Cardiac muscle cell (in vitro differentiated cells and primary cell): ENCODE measurements at places on chromosomes 4 and X.

- no peak for DNase-seq
These were observed 17.1 kb upstream of the NKAP start for GRCh38 chrX:119960625-119961024.

- DNase-seq, result no peak
These were observed 424.6 kb downstream of the PABPC4L start for GRCh38 chr4:133776961-133777360.

- DNase-seq, result peak; percentile 20
These were observed 12.4 kb upstream of the ARHGAP6 start for GRCh38 chrX:11678158-11678557.

DNA sequence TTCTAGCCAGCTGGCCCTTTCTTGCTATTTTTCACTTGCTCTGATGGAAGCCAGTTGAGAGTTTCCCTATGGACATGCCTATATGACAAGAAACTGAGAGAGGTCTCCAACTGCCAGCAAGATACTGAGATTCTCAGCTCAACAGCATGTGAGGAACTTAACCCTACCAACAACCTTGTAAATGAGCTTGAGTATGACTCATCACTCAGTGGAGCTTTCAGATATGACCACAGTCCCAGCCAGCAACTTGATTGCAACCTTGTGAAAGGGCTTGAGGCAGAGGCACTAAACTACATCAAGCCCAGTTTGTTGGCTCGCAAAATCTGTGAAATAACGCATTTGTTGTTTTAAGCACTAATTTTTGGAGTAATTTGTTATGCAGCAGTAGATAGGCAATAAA, 175.8 kb downstream of the COMMD8 start:
- peak; percentile 56 for DNase-seq

DNA sequence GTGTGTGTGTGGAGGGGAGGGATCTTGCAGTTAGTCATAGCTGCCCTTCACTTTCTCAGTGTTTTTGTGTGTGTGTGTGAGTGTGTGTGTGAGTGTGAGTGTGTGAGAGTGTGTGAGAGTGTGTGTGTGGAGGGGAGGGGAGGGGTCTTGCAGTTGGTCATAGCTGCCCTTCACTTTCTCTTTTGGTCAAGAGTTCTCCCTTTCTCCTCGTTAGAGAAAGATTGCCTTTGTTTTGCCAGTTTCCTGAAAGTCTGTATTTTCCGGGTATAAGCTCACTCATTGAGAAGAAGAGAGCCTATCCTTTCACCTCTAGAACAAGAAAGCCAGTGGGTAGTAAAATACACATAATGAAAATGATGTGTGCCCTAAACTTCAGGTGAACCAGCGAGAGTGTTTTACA, 75.2 kb upstream of the ENPP6 start:
- DNase-seq, result no peak

DNA sequence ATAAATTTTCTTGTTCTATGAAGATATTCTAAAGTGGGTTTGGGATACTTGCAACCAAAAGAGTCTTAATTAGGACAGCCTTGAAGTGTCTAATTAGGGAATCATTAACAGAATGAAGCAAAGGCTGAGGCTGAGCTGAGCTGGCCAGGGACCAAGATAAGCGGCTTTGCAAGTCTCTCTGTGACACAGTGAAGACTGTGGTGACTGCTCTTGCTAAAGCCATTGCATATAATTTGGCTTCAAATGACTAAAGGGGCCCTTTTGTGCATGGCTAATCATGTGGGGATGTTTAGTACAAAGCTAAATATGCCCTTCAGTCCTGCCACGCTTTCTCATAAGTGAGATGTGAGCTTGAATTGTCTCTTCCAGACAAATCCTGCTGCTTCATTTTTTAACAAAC, 31.2 kb upstream of the GYPA start:
- no peak for DNase-seq

DNA sequence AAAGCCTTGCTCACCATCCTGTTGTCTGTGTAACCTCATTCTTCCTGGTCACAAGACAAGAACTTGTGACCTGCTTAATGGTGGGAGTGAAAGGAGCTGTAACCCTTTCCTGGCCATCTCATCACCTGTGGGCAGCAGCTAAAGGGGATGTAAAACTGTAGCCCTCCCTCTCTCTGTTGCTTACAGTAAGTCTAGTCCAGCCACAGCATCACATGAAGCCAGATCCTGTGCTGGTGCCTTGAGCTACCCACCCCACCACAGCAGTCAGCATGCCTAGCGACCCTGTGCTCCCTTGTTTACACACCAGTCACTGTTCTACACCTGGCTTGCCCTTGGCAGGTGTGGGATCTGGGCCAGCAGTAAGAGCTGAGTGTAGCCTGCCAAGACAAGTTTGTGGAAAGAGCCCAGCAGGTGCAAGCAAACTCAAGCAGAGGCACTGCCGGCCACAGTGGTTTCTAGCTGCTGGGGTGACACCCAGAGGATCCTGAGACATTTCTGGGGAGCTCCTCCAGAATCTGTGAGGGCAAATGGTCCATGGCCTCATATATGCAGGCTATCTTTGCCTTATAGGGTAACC, 41.0 kb downstream of the UGT2B28 start:
- no peak for DNase-seq

GRCh38 chrX:154443992-154444754, at the start of gene FAM50A:
Gene FAM50A (plus strand): TSS chrX:154444141. CDS start chrX:154444236, 95 bp downstream.
- DNase-seq, result peak; percentile 74

DNA sequence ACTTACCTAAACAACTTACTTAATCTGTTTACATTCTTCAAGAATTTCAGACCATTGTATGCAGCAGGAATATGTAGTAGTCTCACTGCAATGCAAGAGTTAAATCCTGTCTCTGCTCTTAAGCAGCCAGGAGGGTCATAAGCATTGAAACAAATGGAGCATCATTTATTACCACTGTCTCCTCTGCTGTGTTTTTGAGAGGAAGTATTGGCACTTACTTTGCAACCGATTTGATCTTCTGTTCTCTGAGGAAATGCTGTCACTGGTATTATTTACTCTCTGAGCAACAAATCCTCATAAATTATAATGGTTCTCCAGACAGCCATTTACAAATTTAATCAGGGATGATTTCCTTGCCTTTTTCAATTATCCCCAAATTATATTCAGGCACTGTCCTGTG, 1367.1 kb downstream of the STIM2 start:
- peak; percentile 13 for DNase-seq

DNA sequence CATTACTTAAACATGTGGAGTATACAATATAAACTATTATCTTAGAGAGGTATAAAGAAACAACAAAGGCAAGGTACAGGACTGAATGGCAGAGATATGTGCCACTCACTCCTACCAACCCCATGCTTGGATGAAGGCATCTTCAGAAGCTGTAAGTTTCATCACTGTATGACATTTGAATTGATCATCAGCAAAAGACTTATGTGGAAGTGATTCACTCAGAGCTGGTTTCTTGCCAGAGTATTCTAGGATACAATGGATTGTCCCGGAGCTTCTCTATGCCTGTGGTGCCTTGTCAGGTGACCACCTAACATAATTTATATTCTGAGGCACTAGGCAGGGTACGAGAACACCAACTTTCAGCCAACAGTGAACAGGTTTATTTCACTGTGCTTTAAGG, 392.2 kb downstream of the PPP1R2C start:
- DNase-seq, result no peak

DNA sequence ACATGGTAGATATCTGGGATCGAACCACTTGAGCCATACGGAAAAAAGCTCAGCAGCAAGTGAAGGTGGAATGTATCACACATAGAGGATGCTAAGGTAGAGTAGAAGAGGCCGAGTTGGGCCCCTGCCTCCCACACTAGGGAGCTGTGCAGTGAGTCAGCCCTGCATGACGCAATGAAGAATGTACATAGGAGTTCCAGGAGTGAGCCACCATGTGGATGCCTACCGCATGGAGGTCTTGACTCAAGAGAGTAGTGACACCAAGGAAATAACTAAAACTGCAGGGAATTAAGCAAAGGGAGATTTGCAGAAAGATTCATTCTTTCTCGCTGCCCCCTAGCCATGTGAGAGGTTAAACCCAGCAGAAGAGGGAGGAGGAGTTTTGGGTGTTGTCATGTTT, 389.6 kb upstream of the IGFBP7 start:
- DNase-seq, result no peak

- DNase-seq, result no peak
These were observed 1977.2 kb downstream of the PCDH7 start for GRCh38 chr4:32697281-32697814.

GRCh38 chr4:158236304-158237030, 26.2 kb downstream of the TMEM144 start:
- peak; percentile 29 for DNase-seq

GRCh38 chrX:69238887-69239231, 73.6 kb upstream of the PJA1 start:
- no peak for DNase-seq

- no peak for DNase-seq
These were observed 181.1 kb upstream of the PRPS2 start for GRCh38 chrX:12610079-12610478.

DNA sequence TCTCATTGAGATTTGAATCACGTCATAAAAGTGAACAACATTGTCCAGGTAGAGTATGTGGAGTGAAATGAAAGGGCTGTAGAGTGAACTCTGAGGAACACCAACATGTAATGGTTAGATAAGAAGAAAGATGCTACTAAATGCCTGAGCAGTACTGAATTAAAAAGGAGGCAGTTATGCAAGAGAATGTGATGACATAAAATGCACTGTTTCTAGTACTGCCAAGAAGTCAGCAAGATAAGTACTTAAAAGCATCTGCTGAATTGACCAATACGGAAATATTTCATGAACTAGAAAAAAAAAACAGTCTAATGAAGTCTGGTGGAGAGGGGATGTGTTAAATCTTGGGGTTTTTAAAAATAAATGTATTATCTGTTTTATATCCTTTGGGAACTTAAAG, 583.8 kb upstream of the GALNT7 start:
- peak; percentile 1 for DNase-seq

DNA sequence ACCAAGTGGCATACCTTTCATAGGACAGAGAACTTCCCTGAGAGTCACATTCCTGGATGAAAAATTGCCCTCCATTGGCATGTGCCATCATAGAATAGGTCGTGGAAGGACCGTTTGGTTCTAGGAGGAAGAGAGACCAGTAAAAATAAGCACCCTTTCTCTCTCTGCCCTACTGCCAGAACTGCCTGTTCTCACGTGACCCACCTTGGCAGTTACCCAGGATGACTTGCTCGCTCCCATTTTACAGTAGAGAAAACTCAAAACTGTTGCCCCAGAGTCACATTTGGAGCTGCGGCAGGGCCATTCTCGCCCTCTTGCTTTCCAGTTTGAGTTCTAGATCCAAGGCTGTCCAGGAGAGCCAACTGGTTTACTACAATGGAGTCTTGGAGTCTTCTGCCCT, 1.1 kb upstream of the NLGN3 start:
- no peak for DNase-seq

GRCh38 chrX:82692991-82693390, 815.1 kb upstream of the POU3F4 start:
- DNase-seq, result no peak

- DNase-seq, result peak; percentile 91
These were observed at the start of gene GRIA2 for GRCh38 chr4:157220371-157220881. Gene GRIA2 (plus strand): TSS chr4:157220728. CDS start chr4:157221043, 315 bp downstream.

DNA sequence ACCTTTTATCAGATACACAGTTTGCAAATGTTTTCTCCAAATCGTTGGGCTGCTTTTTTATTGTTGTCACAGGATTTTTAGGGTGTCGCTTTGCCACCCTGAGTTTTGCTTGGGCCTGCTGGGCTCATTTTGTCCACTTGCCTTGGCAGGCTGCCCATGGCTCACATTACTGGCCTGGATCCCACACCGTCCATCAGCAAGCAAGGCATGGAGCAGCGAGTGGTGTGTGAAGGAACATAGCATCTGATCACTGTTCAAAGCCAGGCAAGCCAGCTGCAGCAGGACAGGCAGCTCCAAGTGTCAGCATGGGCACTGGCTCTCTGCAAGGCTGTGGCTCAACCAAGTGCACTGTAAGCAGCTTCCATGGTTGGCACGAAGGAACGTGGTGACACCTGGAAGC, 261.4 kb upstream of the TECRL start:
- DNase-seq, result no peak

- no peak for DNase-seq
These were observed 23.4 kb downstream of the ABCB7 start for GRCh38 chrX:75132672-75133071.

- DNase-seq, result peak; percentile 33
These were observed 38.6 kb downstream of the ALG13 start for GRCh38 chrX:111719426-111720210.

DNA sequence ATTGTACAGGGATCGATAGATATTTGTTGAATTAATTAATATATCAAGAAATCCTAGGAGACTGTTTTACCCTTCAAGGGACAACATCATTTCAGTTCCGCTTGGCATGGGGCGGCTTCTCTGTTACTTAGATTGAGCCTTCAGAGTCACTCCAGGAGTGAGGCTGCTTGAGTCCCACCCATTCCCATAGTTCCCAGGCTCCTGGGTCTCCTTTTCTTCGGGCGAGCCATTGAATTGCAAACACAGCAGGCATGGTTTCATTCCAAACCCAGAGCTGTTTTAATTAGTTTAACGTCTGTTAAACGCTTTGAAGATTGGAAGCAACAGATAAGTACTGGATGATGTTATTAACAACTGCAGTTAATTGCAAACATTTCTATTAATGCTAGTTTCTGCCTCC, 571 bp upstream of the EDA start:
- no peak for DNase-seq

GRCh38 chrX:115968436-115969252, 201.9 kb upstream of the AGTR2 start:
- peak; percentile 72 for DNase-seq

DNA sequence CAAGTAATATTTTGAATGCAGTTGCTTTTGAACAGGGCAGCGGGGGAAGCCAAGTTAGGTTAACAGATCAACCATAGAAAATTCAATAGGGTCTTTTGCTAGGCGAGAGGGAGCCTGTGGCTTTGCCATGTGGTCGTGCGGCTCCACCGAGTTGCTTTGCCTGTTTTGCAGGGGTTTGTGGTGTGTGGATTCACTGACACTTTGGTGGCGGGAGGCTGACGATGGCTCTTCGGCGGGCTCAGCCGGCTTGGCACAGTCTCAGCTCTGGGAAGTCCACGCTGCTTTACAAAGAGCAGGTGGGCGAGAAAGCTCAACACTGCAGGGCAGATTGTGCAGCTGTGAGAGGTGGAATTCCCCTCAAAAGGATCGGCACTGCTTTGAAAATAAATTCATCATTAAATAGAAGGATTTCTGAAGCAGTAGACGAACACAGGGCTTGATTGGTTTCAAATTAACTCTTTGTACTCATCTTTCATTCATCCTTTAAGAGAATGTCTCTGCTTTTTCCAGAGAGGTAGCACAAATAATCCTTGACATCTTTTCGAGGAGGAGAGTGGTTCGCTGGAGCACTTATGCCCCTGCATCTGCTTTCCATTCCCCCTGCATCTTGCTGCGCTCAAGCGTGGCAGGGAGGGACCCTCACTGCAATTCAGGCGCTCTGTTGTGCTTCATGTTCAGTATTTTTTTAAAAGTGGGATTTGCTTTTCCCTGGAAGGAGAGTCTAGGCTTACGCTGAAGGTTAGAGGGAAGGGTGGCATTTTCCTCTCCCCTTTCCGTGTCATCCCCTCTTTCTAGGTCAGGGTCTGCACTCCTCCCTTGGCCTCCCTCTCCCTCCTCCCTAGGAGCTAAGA, 201.8 kb upstream of the LEF1 start:
- no peak for DNase-seq
